ENCODE measurements at places on chromosomes 7 and 10. TPM values are rescaled to one million over a fixed set of nuclear protein-coding genes. Genes with fewer than 3 reads are reported as not detected.

DNA sequence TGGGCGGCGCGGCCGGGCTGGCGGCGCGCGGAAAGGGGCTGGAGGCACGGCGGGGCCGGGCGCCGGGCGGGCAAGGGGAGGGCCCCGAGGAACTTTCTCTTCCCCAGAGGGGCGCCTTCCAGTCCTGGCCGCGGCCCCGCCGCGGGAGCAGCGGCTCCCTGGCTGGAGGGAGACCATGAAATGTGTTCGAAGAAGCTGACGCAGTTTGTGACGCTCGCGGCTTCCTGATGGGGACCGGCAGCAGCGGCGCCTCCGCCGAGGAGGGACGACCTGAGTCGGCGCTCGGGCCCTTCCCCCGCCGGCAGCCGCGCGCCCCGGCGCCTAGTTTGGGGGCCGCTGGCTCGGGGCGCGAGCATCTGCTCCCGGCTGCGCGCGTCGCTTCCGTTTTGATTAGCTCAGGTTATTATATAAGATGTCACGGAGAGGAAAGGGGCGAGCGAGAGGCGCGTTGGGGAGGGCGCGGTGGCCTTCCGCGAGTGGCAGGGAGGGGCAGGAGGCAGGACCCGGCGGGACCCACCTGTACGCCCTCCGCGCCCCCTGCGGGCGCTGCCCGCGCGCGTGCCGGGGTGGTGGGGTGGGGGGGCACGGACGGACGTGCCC is 57.1 kb upstream of the PCGF5 start:
- peak; percentile 62 for DNase-seq

- no peak for DNase-seq
Observed at GRCh38 chr10:28072573-28072972, 73.7 kb upstream of the ODAD2 start.

- no peak for DNase-seq
Observed at GRCh38 chr10:11921800-11922392, 98.7 kb downstream of the PROSER2 start.

DNA sequence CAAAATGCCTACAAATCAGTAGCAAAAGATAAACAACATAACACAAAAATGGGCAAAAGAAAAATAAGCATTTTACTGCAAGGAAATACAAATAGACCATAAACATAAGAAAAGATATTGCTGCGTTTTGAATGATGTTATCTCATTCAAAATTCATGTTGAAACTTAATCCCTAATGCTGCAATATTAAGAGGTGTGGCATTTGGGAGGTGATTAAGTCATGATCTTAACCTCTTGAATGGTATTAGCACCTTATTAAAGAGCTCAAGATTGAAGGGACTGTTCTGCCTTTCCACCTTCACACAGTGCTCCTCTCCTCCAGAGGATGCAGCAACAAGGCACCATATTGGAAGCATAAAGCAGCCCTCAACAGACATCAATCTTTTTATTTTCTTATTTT is 12.4 kb upstream of the TNKS2 start:
- DNase-seq, result no peak

GRCh38 chr10:115092555-115093285 is 445 bp upstream of the ATRNL1 start:
- DNase-seq, result peak; percentile 66

GRCh38 chr7:71972534-71972933 is 439.6 kb downstream of the CALN1 start:
- no peak for DNase-seq

DNA sequence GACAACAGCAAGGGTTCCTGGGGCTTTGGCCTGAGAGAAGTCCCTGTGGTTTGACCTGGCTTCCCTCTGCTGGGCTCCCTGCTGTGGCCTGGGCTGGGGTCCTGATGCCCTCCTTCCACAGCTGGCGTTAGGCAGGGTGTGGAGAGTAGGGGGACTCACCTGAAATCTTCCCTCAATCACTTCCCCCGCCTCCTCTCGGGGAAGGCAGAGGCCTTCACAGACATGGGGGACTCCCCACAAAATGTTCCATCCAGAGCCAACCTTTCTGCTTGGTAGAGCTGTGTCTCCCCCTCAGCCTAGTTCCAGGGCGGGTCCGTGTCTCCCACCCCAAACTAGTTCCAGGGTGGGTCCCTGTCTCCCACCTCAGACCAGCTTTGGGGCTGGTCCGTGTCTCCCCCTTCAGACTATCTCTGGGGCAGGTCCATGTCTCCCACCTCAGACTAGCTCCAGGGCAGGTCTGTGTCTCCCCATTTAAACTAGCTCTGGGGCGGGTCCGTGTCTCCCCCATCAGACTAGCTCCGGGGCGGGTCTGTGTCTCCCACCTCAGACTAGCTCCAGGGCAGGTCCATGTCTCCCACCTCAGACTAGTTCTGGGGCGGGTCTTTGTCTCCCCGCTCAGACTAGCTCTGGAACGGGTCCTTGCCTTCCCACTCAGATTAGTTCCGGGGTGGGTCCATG is 2.2 kb downstream of the PVRIG start:
- no peak for DNase-seq

- no peak for DNase-seq
Observed at GRCh38 chr10:25129592-25129991, 45.2 kb upstream of the GPR158 start.

DNA sequence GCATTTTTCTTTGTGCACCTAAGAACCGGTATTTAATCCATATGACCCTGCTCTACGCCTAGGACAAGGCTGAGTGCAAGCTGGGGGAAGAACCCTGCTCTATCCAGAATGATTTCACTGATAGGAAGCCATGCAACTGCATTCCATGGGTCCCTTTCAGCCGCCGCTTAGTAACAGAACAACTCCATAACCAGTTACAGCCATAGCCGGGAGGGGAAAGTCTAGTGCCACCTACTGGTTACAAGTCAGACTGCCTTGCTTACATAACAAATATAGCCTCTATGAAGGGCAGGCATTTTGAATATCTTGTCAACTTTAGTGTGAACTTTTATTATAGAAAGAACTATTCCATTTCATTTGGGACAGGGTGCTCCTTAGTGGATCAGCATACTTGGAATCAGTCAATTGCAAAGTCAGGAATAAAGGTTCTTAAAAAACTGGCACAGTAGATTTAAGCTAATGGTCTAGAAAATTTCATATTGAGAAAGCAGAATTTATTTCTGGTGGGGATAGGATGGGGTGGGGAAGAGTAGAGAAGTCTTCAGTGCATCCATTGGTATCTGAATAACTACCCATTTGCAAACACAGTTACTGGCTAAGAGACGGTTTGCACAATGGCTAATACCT is 521.7 kb downstream of the ADRA2A start:
- no peak for DNase-seq

DNA sequence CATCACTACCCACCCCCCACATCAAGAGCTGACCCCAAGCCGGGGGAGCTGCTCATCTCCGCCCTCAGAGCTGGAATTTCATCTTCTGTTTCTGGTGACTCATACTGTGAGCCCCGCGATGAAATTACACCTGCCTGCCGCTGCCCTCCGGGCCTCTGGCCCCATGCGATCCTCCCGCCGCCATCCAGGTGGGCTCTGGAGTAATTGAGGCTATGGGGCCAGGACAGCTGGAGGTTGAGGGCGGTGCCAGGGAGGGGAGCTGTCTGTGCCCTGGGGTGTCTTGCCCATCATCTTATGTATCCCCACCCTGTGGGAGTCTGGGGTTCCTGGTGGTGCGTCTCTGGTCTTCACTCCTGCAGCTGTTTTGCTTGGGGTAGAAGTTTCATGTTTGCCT is 9.0 kb downstream of the GTF2IRD1 start:
- no peak for DNase-seq

- DNase-seq, result no peak
Observed at GRCh38 chr10:132207536-132208461, 21.1 kb downstream of the DPYSL4 start.

DNA sequence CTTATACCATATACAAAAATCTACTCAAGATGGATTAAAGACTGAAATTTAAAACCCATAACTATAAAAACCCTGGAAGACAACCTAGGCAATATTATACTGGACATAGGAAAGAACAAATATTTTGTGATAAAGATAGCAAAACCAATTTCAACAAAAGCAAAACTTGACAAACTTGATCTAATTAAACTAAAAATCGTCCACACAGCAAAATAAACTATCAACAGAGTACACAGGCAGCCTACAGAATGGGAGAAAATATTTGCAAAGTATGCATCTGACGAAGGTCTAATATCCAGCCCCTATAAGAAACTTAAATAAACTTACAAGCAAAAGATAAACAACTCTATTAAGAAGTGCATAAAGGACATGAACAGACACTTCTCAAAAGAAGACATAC is 240.1 kb downstream of the HGF start:
- DNase-seq, result no peak

DNA sequence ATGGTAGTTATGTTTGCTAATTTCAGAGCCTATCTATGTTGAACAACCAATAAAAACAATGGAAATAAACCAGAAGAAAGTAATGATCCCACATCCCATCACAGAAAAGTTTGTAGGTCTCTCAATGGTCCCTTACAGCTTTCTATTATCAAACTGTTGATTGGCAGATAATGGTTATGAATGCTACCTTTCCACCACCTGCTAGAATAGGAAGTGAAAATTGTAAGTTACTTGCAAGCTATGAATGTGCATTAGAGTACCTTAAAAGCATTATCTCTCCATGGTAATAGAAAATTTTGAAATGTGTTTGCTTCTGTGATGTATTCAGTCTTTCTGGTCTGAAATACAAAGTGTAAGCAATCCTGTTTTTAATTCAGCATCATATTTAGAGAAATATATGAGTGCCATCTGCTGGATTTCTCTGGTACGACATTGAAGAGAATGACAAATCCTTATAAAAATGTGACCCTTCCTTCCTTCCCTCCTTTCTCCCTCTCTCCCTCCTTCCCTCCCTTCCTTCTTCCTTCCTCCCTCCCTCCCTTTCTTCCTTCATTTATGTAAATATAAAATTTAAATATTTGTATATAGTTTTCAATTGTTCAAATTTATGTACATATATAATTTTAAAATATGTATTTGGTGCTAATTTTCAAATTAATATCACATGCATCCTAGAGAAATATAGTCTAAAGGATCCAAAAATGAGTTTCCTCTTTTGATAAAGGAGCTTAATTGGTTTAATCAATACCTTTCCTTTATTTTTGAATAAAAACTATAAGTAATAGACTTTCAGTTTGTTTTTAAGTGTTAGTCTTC is 41.4 kb upstream of the PNLIPRP3 start:
- peak; percentile 13 for DNase-seq

GRCh38 chr10:127314797-127315196 is 118.4 kb upstream of the INSYN2A start:
- DNase-seq, result no peak

DNA sequence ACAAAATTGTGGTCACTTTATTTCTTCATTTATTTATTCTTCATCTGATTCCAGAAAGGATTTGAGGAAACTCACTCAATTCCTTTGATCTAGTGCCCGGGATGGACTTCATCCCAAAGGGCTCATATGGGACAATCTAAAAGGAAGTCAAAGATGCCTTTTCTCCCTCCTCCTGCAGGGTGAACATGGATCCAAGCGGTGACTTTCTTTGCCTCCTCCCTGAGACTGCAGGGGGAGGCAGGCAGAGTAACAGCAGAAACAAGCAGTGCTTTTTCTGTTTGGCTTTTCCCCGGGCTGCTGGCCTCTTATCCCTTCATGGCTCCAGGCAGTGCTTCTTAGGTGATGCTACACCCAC is 10.0 kb upstream of the DNMBP start:
- DNase-seq, result no peak

Gene IDI2
- total RNA-seq, result not detected

Gene WASHC2C
- total RNA-seq, result 54.2 TPM

Gene CALML3
- not detected for total RNA-seq

Gene ASIC3
- 3.5 TPM for total RNA-seq

Gene FAS
- 76.4 TPM for total RNA-seq

Gene MYH16
- total RNA-seq, result not detected

Gene PHTF2
- 20.0 TPM for total RNA-seq

Gene CACNB2
- 5.7 TPM for total RNA-seq

Gene EVX1
- not detected for total RNA-seq

Data from left lung (tissue), 14 donors.